ENCODE measurements at places on chromosomes 4 and X.

GRCh38 chrX:133405498-133406185 is 9.6 kb downstream of the GPC4 start:
- no peak for DNase-seq

GRCh38 chr4:102781570-102781969 is 20.8 kb upstream of the MANBA start:
- no peak for DNase-seq

- no peak for DNase-seq
Observed at GRCh38 chr4:48329976-48330375, 11.4 kb upstream of the SLAIN2 start.

- no peak for DNase-seq
Observed at GRCh38 chr4:25621027-25621930, 34.4 kb upstream of the SLC34A2 start.

- DNase-seq, result no peak
Observed at GRCh38 chrX:31355206-31355955, 283.5 kb upstream of the FTHL17 start.

DNA sequence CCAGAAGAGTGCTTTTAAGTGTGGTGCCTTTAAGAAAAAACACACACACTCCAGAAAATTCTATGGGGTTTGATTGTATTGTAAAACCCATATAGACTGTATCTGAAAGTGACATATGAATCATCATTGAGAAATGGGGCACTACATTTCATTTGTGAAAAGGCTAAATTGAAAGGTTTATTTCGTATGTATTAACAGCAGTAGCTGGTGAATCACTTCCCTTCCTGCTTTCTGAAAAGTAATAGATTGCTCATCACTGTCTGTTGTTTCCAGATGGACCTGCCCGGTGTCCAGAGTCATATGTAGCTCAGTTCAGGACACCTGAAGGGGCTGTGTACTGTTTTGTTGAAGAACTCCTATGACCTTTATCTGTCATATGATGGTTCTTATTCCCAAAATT is 28.1 kb upstream of the HPRT1 start:
- DNase-seq, result no peak

GRCh38 chr4:2320152-2320551 is 58.2 kb upstream of the MXD4 start:
- no peak for DNase-seq

- DNase-seq, result no peak
Observed at GRCh38 chr4:183241721-183242151, 78.3 kb downstream of the CLDN22 start.

DNA sequence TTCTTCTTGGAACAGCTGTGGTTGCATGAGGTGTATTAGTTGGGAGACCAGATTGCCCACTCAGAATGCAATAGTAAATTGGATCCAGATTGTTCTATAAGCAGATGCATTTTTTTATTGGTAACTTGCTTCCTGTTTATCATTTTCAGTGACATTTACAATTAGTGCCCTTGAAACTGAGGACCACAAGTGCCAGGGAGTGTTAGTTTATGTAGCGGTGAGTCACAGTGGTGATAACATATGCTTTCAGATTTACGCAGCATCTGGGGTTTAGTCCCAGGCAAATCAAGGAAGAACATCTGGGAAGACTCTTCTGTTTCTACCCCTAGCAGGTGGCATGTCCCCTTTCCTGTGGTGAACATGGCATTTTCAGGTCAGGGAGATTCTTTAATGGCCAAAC is 24.1 kb downstream of the FRMPD4 start:
- no peak for DNase-seq

DNA sequence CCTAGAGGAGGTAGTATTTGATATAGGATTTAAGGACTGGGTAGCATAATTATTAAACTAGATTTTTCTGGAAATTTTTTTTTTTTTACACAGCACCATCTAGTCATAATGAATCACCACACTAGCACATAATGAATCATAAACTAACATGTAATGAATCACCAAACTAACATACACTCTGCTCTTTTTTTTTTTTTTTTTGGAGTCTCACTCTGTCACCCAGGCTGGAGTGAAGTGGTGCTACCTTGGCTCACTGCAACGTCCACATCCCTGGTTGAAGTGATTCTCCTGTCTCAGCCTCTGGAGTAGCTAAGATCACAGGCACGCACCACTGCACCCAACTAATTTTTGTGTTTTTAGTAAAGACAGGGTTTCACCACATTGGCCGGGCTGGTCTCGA is 92.5 kb downstream of the FAM13A start:
- DNase-seq, result no peak

GRCh38 chr4:152308951-152309350 is 226.9 kb downstream of the FBXW7 start:
- DNase-seq, result no peak

- DNase-seq, result no peak
Observed at GRCh38 chrX:137043736-137044135, 9.9 kb upstream of the GPR101 start.

DNA sequence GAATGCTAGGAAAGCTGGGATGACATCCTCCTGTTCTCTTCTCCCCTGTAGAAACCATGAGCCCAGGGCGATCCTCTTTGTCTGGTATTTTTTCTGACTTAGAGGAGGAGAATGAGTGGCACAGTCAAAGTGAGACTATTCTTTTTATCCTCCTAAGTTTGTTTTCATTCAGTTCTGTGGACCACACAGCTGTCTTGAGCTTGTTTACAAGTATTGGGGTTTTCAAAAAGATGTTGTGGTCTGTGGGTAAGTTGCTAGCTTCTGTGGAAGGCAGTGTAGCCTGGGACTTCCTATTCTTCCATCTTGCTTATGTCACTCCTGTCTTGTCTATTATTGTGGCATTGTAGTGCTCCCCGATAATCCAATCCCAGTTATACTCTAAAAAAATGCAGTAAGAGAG is 223.0 kb downstream of the PAPSS1 start:
- DNase-seq, result no peak

GRCh38 chr4:118825799-118826198 is 10.1 kb downstream of the SEC24D start:
- DNase-seq, result no peak

DNA sequence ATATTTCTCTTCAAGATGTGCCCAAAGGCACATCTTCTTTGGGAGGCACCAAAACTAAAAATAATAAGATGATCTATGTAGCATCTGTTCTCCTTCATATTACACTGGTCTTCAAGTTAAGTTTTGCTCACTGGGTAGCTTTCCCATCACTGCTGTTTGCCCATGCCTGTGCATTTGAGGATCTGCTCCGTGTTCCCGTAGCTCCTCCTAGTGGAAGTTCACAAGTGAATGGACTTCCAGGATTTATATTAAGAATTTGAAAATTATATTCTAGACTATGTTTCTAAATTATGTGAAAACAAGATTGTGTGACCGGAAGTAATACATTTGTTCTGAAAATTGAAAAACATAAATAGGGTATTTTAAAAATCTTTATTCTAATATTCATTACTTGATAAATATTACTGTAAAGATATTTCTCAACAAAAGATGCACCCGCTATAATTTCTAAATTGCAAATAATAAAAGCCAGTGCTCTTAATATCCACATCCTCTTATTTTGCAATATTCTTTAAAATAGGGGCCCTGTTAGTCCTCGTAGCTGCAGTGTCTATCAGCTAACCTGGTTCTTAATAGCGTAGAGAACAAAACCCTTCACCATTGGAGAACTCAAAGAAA is 147.7 kb downstream of the RBM46 start:
- DNase-seq, result peak; percentile 21

- DNase-seq, result peak; percentile 26
Observed at GRCh38 chr4:2042204-2042946, 16.8 kb upstream of the NAT8L start.

DNA sequence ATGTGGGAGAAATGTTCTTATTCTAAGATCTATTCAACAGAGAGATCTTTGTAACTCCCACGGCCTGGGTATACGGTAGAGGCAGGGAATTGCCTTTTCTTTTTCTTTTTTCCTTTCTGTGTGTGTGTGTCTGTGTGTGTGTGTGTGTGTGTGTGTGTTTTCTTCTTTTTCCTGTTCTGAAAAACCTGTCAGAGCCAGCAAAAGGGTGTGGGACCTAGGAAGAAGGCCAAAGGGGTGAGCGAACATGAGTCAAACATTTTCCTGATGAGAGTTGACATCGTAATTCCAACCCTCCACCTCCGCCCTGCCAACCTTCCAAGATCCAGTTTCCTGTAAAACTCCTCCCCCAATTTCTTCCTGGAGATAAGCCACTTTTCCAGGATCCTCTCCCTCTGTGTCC is 2.8 kb upstream of the CHIC2 start:
- no peak for DNase-seq

- no peak for DNase-seq
Observed at GRCh38 chr4:81256059-81256970, 41.3 kb upstream of the PRKG2 start.

- no peak for DNase-seq
Observed at GRCh38 chr4:54365691-54366090, 136.6 kb downstream of the PDGFRA start.

GRCh38 chr4:80239480-80240150 is 26.8 kb upstream of the FGF5 start:
- no peak for DNase-seq

GRCh38 chr4:31307029-31307428 is 586.9 kb downstream of the PCDH7 start:
- DNase-seq, result no peak
